ENCODE measurements at places on chromosomes 4 and X.

DNA sequence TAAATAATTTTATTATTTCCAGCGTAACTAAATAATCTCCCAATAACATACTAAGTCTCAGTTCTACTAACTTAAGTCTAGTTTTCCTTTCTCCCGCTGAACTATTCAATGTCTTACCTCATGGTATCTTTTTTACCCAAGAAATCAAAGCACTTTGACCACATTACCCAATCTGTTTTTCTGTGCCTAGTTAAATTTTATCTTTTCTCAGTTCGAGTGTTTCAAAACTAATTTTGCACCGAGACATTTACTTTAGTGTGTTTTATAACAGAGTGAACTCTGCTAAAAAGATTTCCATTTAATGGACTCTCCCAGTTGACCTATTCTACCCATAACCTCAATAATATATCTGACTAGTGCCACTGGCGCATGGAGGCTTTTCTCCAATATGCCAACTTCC is 67.6 kb upstream of the IRF2 start:
- H3K36me3 ChIP-seq, result no peaks in the 10 kb centered on the region
- no peaks in the 10 kb centered on the region for H3K4me1 ChIP-seq
- no peak overlapping the region for H3K27ac ChIP-seq
- DNase-seq, result no peak

- peaks cover 19% of the 10 kb centered on the region for H3K4me1 ChIP-seq
- H3K36me3 ChIP-seq, result peaks cover 33% of the 10 kb centered on the region
- no peaks in the 10 kb centered on the region for H3K27me3 ChIP-seq
These were observed 627 bp downstream of the CDKN2AIP start for GRCh38 chr4:183445097-183445428.

- no peaks in the 10 kb centered on the region for H3K4me1 ChIP-seq
- no peak for DNase-seq
These were observed 564.6 kb upstream of the DIPK2B start for GRCh38 chrX:45765281-45765680.

DNA sequence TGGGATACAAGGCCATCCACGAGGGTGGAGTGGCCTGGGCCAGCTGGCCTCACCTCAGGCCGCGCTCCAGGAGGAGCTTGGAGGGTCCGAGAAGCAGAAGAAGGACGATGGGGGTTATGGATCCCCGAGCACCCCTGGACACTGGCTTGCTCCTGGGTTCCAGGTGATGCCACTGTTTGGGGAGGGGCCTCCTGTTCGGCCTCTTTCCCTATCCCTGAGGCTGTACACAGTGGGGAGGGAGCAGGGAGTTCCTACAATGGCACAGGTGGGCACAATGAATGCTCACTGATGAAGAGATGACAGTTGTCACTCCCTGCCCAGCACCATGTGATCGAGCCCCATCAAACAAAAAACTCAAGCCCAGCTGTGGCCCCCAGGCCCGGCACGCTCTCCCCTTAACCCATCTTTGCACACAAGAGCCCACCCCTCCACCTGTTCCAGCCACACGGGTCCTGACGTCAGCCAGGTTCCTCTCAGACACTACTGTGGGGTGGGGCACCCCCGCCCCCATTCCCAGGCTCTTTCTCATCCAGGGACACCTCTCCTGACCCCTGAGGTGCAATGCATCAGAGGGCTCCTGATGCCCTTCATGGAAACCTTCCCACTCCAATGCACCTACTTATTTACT is 70.3 kb downstream of the WFS1 start:
- no peak overlapping the region for H3K27ac ChIP-seq
- peaks cover 9% of the 10 kb centered on the region for H3K27me3 ChIP-seq
- no peak for DNase-seq
- no peaks in the 10 kb centered on the region for H3K4me1 ChIP-seq
- no peaks in the 10 kb centered on the region for H3K36me3 ChIP-seq

- DNase-seq, result no peak
- H3K4me1 ChIP-seq, result peaks cover 6% of the 10 kb centered on the region
- no peaks in the 10 kb centered on the region for H3K27me3 ChIP-seq
- H3K36me3 ChIP-seq, result no peaks in the 10 kb centered on the region
- no peak overlapping the region for H3K4me3 ChIP-seq
These were observed 95.8 kb upstream of the ELOVL6 start for GRCh38 chr4:110294165-110294564.

DNA sequence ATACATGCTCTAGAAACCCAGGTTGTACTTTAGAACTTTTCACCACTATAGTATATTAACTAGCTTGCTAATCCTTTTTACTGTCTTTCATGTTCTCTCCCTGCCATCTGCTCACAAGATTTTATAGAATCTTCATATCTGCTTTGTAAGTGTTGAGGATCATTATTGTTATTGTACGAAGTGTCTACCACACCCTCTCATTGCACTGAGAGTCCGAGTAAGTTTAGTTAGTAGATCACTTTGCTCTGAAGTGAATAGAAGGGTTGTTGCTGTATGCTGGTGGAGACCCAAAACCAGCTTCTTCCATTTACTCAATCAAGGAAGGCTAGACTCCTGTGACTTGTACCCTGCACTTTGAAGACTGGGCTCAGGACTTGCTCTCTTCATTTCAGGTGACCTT is 17.1 kb downstream of the GAB1 start:
- no peak for DNase-seq
- H3K36me3 ChIP-seq, result no peaks in the 10 kb centered on the region
- H3K4me3 ChIP-seq, result no peak overlapping the region
- H3K27me3 ChIP-seq, result no peaks in the 10 kb centered on the region
- no peak overlapping the region for H3K27ac ChIP-seq

DNA sequence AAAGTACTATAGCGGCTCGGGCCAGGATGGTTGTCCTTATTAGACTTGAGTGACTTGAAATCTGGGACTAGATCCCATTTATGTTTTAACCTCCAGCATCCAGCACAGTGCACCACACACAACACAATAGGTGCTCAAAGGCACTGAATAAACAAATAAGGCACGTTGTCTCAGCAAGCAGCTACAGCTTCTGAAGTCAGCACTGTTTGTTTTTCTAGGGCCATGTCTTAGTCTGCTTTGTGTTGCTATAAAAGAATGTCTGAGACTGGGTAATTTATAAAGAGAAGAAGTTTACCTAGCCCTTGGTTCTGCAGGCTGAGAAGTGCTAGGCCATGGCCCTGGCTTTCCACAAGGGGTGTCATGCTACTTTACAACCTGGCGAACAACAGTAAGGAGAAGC is 102.1 kb upstream of the LNX1 start:
- H3K4me3 ChIP-seq, result no peak overlapping the region
- no peak overlapping the region for H3K27ac ChIP-seq
- no peaks in the 10 kb centered on the region for H3K36me3 ChIP-seq
- H3K4me1 ChIP-seq, result no peaks in the 10 kb centered on the region

DNA sequence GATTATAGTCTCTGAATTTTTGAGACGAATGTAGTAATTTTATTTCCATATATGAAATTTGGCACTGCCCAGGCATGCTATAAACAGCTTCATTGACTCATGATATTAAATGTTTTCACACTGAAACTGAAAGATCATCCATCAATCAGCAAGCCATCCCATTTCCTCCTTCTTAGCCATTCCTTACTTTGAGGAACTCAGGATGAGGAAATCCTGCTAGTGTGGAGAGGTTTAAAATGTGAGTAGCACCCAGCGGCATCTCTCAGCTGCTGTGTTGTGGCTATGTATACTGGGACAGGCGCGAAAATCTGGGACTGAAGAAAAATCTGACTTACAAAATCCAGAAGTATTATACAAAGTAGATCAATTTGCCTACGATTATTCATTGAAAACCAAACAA is 52.1 kb downstream of the PTCHD1 start:
- H3K27ac ChIP-seq, result no peak overlapping the region
- no peaks in the 10 kb centered on the region for H3K27me3 ChIP-seq
- no peak overlapping the region for H3K4me3 ChIP-seq
- no peak for DNase-seq
- no peaks in the 10 kb centered on the region for H3K4me1 ChIP-seq

All from cardiac muscle cell (in vitro differentiated cells and primary cell).